Stimulated activated CD8-positive, alpha-beta memory T cell treated with anti-CD3 and anti-CD28 coated beads, Interleukin-4, amount 100 ng/mL, for 24 hours (primary cell): ENCODE measurements at places on chromosomes 11 and 22.

DNA sequence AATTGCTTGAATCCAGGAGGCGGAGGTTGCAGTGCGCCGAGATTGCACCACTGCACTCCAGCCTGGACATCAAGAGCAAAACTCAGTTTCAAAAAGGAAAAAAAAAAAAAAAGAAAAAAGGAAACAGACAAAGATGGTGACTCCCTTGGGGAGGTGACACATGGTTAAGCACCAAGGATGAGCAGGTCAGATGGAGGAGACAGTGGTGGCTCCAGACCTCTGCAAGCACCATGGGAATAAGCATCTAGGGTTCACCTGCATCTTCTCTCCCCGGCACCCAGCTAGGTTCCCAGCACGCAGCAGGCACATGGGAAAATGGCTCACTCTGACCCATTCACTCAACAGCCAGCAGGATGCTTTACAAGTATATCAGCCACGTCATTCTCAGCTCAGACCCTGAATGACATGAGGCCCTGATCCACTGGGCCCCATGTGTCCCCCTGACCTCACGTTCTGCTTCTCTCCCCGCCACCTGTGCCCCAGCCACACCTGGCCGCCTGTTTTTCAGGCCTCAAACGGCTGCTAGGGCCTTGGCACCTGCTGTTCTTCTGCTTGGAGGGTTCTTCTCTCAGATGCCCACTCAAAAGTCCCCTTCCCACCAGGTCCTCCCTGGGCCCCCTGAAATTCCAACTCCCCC lies 24.2 kb downstream of the A4GALT start:
- no peak for DNase-seq

GRCh38 chr22:22394591-22394990 lies 114.0 kb downstream of the ZNF280B start:
- DNase-seq = no peak

DNA sequence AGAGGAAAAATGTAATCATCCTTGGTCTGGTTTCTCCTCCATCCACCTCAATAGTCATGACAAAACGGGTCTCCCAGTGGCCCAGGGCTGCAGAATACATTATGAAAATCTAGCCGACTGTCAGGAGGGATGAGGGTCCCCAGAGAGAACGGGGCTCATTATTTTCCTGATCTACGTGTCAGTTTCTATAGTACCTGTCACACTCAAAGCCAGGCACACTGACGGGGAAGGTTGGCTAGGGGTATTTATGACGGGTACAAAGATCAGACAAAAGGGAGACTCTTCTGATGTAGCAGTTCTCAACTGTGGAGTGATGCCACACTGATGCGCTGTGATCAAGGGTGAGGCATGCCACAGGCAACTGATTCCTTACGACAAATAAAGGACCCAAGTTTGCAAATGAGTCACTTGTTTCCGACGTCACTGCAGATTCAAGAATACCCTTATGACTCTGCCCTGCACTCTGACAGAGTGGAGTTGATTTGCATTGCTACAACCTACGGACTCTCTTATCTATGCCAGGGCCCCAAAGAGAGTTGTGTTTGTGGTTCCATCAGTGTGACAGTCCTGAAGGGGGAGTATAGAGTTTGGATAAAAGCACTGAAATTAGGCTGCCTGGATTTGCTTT lies 188.2 kb upstream of the TBCEL start:
- no peak for DNase-seq

- no peak for DNase-seq
These were observed 88.1 kb downstream of the RRAS2 start for GRCh38 chr11:14270690-14271542.

DNA sequence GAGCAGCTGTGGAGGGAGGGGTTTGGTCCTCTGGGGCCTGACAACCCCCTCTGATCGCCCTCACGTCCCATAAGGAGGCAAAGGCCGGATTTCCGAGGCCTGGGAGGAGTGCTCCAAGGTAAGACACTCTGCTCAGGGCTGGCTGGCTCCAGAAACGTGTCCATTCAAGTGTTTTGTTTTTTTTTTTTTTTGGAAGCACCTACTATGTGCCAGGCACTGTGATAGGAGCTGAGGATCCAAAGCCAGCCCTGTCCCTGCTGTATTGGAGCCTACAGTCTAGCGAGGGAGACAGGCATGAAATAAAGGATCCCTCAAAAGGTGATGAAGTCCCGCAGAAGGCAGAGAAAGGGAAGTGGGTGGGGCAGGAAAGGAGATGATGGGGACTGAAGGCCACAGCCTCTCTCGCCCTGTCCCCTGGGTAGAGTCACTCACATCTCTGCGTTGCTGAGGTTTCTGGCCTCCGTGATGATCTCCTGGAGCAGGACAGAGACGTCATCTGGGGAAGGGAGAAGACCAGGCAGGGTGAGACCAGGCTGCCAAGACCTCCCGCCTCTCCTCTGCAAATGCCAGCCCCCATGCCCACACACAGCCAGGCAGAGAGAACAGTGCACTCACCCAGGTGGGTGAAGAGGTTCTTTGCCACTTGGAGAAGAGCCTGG lies 89.2 kb downstream of the PDE2A start:
- no peak for DNase-seq

GRCh38 chr11:66070604-66071380 lies 720 bp downstream of the PACS1 start:
- DNase-seq = no peak
